ENCODE measurements at places on chromosomes 11 and 22.

DNA sequence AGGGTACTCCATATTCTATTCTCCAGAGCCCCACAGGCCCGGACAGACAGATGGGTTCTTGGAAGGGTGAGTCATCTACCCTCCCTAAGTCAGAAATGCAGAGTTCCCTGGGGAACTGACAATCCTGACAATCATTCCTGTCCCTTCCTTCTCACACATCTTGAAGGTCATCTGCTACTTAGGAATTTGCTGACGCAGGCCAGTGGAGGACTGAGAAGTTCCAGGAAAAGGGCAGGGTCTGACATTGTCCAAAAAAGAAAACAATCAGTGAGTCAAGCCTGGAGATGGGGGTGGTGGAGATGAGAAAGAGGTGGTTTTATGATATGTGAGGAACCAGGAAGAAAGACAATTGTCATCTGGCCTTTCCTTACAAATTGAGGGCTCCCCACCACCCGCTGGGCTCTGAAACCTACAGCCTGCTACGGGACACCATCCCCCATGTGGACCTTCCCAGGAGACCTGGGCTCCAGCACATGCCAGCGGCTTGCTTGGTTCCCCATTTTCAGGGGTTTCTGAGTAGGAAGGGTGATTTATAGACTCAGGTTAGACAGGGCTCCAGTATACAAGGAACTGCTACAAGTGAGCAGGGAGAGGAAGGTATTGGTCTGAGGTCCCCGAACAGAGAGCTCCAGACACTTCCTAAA is 12.9 kb downstream of the CD59 start:
- DNase-seq: no peak

DNA sequence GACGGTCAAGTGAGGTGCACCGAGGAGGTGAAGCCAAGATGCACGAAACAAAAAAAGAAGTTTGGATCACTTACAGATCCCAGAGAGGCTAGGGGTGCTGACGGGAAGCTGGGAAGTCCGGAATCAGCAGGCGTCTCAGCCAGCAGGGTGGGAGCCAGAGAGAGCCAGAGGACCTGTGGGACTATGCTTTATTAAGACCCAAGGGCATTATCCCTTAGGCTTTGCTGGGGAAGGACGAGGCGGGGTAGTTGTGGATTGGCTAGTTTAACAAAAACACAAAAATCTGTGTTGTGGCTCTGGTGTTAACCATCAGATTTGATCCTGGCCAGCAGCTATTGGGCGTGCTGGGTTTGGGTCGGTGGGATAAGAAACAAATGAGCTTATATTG is 427.1 kb downstream of the DYNC2H1 start:
- no peak for DNase-seq

- DNase-seq: no peak
Measured at GRCh38 chr11:38438091-38438490, 1840.1 kb upstream of the RAG2 start.

DNA sequence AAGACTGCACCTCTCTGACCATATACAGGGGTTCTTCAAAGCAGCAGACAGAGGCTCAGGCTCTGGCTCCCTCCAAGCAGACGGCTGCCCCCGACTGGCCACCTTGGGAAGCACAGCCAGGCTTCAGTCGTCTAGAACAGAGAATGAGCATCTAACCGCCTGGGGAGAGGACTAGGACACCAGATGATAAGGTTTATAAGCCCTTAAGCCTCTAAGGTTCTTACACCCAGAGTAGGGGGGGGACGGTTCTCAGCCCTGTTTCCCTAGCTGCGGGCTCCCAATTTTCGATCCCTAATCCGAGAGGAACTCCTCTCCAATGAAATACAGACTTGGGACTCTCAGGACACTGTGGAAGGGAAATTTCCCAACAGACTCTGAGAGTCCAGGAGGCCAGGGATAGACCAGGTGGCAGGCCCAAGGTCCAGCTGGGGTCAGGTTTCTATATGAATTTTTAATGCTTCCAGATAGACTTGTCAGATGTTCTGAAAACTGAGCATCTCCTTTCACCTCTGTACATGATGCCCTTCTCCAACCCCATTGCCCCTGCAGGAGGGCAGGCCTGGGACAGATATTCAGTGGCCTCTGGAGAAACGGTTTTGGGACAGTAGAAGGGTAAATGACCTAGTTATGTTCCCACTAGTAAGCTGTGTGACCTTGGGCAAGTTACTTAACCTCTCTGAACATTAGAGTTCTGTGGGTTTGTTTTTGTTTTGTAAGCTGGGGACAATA is 20.2 kb downstream of the RTN4RL2 start:
- no peak for DNase-seq

GRCh38 chr11:114053406-114053805 is 6.1 kb upstream of the ZBTB16 start:
- no peak for DNase-seq

GRCh38 chr11:58292017-58292416 is 24.0 kb upstream of the OR10W1 start:
- no peak for DNase-seq

GRCh38 chr11:90512846-90513245 is 290.0 kb upstream of the CHORDC1 start:
- DNase-seq: no peak

DNA sequence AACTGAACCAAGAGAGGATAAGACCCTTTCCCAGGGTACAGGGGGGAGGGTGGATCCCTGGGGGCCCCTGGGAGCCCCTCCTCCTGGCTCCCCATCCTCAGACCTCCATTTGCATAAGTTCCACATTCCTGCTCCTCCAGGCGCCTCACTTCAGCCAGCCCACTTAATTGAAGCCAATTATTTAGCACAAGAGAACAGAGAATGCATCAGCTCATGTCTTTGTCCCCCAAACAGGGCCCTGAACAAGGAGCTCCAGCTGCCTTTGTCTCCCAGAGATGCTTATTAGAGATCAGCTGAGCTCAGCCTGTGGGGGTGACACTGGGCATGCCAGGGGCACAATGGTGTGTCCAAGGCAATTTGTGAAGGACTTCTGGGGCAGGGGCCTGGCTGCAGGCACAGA is 89.9 kb upstream of the PRDM11 start:
- no peak for DNase-seq

DNA sequence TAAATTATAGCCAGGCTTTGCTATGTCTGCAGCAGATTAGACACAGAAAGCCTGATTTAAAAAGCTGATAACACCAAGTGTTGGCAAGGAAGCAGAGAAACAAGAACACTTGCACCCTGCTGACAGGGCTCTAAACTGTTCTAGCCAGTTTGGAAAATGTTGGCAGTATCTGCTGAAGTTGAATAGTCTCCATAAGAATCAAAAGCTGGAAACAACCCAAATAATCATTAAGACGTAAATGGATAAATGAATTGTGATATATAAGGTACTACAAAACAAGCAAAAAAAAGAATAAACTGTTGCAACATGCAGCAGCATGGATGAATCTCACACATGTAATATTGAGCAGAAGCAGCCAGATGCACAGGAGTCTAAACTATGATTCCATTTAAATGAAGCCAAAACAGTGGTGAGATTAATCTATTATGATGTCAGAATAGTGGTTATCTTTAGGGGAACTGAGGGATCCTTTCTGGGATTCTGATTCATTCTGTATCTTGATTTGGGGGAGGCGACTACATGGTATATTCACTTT is 40.4 kb upstream of the ADORA2A start:
- DNase-seq: no peak

DNA sequence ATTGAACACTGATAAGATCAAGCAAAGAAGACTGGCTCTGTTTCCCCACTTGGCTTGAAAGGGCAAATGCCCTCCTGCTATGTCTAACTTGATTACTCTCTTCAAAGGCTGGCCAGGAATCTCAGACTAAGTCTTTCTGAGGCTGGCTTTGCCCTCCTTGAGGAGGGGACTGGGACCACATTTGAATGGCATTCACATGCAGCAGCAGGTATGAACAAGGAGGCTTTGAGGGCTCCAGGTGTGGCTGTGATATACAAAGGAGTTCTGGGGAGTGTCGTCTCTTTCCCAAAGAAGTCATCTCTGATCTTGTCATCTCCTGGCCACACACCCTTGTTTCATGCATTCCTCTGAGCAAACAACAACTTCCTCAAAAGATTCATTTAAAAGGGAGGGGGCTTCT is 130.8 kb downstream of the ARL14EP start:
- DNase-seq: no peak

DNA sequence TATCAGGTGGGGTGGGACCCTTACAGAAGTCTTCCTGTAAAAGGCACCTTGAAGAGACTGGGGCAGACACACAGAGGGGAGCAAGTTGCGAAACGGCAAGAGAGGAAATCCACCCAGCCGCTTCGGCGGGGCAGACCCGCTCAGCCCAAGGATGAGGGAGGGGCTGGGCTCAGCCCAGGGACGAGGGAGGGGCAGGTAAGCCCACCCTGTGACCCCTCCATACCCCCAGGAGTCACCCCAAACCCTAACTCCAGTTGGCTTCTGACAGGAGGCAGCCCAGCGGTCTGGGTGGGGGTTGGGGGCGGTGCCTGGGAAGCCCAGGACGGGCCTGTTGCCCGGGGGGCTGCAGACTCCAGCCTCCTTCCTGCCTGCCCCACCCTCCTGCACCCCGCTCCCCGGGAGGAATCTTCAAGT is 965 bp downstream of the OSBPL5 start:
- DNase-seq: no peak

DNA sequence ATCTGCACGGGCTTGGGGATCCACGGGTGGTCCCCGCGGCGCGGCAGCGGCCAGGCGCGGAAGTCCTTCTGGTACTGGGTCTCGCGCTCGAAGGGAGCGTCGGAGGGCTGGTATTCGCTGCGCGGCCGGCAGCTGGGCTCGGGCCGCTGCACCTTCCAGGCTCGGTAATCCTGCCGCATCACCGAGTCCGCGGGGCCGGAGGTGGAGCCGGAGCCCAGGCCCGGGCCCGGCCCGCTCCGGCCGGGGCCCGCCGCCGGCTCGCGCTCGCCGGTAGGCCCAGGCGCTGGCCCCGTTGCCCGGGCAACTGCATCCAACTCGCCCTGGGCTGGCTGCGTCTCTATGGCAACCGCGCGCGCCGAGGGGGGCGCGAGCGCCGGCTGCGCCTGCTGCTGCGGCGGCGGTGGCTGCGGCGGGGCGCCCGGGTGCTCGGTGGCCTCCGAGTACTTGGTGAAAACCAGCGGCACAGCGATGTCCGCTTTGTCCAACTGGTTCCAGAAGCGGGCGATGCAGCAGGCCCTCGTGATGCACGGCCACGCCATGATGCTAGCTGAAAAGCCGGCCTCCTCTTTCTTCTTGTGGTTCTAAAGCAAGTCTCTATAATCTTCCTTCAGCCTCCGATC is 897 bp downstream of the MAP6 start:
- DNase-seq: no peak

- DNase-seq: no peak
Measured at GRCh38 chr22:29798318-29798717, 31.1 kb downstream of the UQCR10 start.

DNA sequence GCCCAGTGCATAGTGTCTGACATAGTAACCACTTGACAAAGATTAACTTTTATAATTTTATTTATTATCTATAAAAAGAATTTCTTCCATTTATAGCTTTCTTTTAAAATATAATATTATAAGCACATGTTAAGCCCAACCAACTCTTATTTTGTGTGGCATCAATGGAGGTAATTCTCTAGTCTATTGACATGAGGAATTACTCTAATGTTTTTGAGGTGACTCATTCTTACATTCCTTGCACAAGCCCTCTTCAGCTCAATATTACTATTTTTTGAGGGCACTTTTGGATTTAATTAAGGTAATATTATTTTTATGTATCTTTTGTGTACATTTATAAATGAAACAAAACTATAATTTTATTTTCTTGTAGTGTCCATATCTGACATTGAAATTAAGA is 59.6 kb downstream of the AASDHPPT start:
- DNase-seq: no peak

GRCh38 chr11:108220721-108221336 is 1.6 kb downstream of the NPAT start:
- no peak for DNase-seq

DNA sequence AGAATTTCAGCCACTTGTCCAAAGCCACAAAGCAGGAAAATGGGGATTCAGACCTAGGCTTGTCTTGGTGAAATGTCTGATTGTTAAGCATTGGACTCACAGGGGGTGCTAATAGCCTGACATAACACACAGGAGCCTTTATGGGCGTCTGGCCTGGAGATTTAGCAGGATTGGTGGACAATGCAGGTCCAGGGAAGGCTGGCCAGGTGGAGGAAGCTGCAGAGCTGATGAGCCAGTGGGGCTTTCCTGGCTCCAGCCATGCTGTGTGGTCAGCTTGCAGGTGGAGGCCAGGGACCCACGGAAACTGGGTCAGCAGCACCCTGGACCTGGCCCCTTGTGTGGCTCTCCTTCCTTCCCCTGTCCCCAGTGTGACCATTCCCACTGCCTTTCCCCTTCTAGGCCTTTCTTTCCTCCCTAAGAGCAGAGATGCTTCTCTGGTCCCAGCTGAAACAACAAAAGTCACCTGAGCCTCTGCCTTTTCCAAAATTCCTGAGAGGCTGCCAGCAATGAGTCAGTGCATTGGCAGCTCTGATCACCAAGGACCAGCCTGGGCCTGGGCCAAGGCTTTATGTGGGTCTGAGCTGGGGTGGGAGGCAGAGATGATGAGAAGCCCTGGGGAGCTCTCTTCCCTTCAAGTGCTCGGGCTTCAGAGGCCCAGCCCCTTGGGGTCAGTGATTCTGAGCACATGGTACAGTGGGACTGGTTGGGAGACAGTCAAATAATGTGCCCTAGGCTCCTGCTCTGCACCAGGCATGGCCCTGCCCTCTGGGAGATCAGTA is 85.2 kb downstream of the CCDC81 start:
- DNase-seq: no peak

- DNase-seq: no peak
Measured at GRCh38 chr11:20025332-20025840, 134.9 kb downstream of the DBX1 start.

- no peak for DNase-seq
Measured at GRCh38 chr11:115377882-115378296, 126.3 kb downstream of the CADM1 start.

- DNase-seq: no peak
Measured at GRCh38 chr22:39142088-39142680, 10.3 kb downstream of the CBX7 start.

DNA sequence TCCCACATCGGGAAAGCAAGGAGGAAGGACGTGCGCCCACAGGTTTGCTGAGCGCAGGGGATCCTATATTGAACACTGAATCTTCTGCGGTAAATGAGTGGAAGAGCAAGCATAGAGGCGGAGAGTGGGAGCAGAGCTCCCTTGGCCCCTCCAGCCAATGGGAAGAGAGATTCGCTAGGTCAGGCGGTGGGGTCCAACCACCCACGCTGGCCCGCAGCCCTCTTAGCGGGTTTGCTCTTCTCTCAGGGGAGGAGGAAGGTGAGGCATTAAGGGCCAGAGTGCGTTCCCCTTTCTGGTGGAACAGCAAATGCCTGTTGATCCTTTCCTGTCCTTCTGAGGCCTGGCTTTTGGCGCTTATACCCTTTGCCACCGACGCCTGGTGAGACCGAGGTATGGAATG is 10.6 kb downstream of the NLRP14 start:
- no peak for DNase-seq

GRCh38 chr22:33455036-33455435 is 396.9 kb upstream of the SYN3 start:
- DNase-seq: no peak

- DNase-seq: no peak
Measured at GRCh38 chr22:44793506-44794172, 41.3 kb downstream of the ARHGAP8 start.

- DNase-seq: no peak
Measured at GRCh38 chr22:21032037-21032867, at the start of gene SLC7A4. Gene SLC7A4 (minus strand): TSS chr22:21032561. CDS start chr22:21031812, 749 bp downstream.

GRCh38 chr11:131235328-131236298 is 134.8 kb upstream of the NTM start:
- DNase-seq: no peak
